Suppressor macrophage treated with lipopolysaccharide for 1 hour (primary cell): ENCODE measurements at places on chromosomes 6 and 20.

GRCh38 chr6:36813526-36813925, 25.7 kb downstream of the CPNE5 start:
- no peak for DNase-seq

GRCh38 chr6:119390247-119390793, 40.8 kb upstream of the MAN1A1 start:
- no peak for DNase-seq

DNA sequence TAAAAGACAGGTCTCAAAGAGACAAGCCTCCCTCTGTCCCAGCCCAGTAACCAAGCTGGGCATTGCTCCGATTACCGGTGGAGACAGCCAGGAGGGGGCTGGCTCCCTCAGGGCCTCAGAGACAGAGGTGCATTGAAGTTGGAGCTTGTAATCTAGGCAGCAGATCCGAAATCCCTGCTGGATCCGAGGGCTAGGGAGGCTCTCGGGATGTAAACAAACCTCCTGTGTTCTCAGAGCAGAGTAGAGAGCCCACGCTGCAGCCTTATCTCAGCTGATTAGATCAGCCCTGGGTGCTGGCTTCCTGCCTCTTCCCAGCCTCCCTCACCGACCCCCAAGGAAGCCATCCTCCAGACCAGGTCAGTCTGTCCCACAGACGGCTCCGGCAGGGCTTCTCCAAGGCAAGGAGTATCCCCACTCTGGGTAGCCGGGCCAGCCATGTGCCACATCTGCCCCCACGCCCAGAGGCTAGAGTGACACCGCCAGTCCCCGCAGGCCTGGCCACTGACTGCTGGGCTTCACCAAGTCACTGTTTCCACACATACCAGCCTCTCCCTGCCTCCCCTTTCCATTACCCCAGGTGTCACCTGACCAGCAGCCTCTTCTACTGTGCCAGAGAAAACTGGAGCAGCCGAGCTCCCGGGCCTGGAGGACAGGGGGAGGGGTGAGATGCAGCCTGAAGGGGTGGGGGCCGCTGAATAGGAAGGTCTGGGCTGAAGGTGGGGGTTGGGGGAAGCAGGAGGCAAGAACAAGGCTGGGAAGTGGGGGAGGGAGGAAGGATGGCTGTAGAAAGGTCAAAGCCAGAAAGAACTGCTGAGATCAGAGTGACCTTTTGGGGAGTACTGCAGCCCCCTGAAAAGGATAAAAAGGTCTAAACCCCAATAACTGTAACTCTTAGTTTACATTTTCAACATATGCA, 6.0 kb downstream of the SDC4 start:
- DNase-seq = no peak

GRCh38 chr20:2210646-2211552, 84.9 kb upstream of the TGM3 start:
- DNase-seq = peak; percentile 91

GRCh38 chr20:1861996-1862662, 33.1 kb upstream of the SIRPA start:
- no peak for DNase-seq

GRCh38 chr6:53986721-53987521, 124.3 kb upstream of the MLIP start:
- DNase-seq = no peak

DNA sequence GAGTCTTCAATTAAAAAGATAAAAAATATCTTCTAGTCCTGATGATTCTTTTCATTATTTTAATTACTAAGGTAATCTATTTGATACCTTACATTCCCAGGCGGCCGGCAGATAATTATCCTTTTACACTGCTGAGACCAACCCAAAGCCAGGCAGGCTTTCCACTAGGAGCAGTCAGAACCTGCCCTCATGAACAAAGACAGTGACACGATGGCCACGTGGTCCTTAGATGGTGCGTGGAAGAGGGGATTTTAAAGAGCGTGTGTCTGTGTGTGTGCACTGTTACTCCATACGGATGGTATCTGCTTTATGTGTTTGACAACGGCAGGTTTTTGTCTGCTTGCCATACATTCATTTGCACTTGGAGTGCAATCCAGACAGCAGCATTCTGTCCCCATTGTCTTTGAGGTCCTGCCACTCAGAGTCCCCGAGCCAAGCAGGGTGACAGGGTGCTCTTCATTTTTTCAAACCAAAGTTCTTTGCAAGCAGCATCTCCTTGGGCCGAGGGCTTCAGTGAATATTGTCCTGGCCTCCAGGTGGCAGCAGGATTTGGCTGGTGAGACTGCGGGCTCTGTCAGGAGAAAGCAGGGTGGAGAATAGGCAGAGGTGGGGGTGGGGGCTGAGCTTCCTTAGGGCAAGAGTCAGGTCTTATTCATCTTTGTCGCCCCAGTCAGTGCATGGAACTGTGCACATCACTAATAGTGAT, 260.5 kb downstream of the NRN1 start:
- no peak for DNase-seq

DNA sequence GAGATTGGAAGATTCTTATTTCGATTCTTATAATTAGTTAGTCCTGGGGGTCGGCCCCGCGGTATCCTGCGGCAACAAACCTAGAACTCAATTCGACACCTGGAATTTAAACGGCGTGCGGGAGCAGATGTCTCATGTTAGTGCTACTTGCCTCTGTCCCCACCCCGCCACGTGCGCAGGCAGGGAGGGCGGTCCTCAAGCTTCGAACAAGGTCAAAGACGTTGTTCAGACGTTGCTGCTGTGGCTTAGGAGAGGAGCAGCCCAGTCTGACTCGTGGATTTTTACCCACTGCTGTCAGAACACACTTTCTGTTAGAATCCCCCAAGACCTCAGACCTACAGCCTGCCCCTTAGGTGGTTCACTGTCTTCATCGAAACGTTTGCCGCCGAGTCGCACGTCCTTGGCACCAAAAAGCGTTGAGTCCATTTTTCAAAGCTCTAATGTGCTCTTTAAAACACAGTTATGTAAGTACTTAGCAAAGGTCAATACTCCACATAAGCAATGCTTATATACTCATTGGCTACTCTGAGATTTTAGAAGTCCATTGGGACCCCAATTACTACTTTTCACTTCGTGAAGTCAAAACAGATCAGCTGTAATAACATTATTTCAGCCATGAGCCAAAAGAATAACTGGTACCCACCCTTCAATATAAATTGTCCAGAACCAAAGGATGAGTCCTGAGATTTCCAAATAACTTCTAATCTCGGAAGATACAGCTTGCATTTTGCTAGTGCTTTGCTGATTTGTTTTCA, 2.7 kb upstream of the C6orf62 start:
- peak; percentile 92 for DNase-seq

DNA sequence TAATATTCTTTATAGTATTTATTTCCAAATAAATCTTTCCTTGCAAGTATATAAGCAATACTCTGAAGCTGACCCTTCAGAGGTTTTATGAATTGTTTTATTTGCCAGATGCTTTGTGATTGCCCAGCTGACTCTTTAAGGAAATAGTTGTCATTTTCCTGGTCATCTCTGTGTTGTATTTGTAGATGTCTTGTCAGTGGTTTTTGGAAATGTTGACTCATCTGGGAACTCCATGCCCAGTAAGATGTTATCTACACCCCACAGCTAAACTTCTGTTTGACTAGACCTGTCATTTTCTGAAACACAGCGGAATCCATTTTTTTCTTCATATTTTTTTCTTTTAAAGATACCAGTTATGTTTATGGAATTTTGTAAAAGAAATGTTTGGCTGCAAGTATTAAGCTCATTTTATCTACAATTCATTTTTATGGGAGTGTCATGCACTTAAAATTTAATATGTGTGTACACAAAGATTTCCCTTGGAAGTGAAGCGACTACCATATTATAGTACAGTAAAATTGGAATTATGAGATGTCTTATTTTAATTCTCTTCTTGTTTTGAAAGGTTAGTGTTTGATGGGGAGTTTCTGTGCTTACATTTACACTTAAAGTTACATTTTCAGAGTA, 491.0 kb downstream of the NKAIN2 start:
- DNase-seq = no peak

DNA sequence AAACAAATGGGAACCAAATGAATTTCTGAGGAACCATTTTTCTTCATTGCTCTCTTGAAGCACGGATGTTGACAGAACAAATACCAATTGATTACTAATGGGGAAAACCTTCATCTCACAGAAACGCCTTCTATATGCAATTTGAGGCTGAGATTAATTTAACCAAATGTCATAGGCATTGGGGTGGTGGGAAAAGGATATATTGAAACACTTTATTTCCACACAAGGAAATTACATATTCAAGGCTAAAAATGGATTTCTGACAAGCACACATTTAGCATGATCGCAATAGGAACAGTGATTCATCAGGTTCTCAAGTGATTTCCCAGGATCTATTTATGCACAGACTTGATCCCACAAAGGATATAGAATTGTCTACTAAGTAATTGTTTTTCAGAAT, 88.9 kb downstream of the COL12A1 start:
- no peak for DNase-seq

- peak; percentile 26 for DNase-seq
These were observed 11.0 kb upstream of the FOXF2 start for GRCh38 chr6:1378065-1379016.

DNA sequence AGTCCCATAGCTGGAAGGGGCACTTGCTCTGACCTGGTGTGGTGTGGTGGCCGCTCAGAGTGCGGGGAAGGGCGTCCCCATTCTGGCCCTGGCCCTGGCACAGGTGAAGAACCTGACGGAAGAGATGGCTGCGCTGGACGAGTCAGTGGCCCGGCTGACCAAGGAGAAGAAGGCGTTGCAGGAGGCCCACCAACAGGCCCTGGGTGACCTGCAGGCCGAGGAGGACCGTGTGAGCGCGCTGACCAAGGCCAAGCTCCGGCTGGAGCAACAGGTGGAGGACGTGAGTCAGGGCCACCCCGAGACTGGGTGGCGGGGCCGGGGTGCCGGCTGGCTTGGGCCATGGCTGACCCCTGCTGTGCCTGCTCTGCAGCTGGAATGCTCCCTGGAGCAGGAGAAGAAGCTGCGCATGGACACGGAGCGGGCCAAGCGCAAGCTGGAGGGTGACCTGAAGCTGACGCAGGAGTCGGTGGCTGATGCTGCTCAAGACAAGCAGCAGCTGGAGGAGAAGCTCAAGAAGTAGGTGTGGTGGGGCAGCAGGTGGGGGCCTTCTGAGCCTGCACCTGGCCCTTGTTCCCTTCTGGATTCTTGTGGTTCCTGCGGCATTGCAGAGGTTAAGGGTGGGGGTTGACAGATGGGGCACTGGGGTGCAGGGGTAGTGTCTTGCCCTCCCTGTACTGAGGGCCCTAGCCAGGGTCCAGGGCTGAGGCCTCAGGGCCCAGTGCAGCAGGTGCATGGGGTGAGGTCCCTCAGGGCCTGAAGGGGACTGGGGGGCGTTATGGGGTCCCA, 40.8 kb downstream of the MYH7B start:
- DNase-seq = no peak

DNA sequence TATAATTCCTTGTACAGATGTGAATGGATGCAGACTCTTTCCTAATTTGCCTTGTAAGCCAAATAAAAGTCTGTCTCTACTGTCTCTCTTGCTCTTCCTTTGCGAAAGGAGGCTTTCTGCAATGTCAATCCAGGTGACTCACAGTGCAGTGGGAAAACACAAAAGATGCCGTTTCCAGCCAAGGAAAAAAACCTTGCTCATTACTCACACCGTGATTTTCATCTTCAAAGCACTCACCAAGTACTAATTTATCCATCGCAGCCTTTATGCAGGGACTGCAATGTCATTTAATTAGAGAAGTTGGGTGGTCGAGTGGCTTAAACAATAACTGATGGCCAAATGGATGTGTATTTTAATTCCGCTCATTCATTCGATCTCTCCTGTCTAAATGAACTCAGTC, 23.8 kb downstream of the SAYSD1 start:
- DNase-seq = no peak

- peak; percentile 37 for DNase-seq
These were observed 132.4 kb downstream of the DTNBP1 start for GRCh38 chr6:15530411-15530810.

- no peak for DNase-seq
These were observed 173.6 kb downstream of the ANKRD60 start for GRCh38 chr20:58054780-58055373.

GRCh38 chr6:138145402-138145801, 16.3 kb upstream of the ARFGEF3 start:
- no peak for DNase-seq

GRCh38 chr20:20327746-20328145, 40.2 kb upstream of the INSM1 start:
- peak; percentile 82 for DNase-seq

DNA sequence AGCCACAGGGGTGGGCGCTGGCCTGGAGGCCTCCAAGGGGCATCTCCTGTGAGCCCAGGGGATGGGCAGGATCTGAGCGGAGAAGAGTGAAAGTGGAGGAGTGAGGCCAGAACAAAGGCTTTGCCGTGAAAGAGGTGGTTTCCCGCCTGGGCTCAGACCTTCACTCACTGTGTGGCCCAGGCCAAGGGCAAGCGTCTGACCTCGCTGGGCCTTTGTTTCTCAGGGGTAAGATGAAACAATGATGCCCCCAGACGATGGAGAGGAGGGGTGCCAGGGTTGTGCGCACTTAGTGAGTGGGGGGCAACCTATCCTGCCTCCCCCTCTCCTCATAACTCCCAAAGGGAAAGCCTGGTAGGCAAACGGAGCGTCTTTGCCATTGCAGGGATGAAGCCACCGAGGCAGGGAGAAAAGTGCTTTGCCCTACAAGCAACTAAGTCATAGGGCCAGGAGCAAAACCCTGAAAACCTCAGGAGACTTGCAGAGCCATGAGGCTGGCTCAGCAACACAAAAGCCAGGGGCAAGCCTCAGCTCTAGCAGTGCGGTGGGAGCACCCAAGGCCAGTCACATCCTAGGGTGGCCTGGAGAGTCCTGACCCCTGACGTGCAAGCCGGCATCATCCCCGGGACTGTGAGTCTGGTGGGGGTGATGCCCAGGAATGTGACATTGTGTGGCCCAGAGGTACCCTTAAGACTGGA, 897 bp upstream of the STMN3 start:
- no peak for DNase-seq

DNA sequence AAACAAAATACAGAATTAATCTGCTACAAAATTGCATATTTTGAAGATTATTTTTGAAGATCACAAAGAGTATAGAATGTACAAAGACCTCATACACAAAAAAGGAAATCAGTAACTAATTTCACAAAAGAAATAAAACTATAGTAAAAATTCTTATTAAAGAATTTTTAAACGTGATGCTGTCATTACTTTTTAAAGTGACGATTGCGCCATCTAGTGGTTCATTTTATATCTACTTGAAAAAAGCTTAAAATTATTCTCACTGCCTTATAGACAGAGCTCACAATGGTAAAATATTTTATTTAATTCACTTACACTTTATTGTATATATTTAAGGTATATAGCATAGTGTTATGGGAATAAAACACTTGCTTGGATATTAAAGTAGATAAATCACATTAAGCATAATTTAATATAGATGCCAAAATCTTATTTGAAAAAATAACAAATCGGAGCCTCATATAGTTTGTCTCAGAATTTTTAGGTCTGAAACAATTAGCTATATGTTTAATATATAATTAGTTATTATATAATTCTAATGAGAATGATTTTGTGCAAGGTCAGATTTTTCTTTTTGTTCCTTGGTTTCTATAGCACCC, 128.8 kb downstream of the PHF3 start:
- peak; percentile 88 for DNase-seq
